AG04450 (cell line): ENCODE measurements at places on chromosomes 5 and 9. TPM values are rescaled to one million over a fixed set of nuclear protein-coding genes. Genes with fewer than 3 reads are reported as not detected.

DNA sequence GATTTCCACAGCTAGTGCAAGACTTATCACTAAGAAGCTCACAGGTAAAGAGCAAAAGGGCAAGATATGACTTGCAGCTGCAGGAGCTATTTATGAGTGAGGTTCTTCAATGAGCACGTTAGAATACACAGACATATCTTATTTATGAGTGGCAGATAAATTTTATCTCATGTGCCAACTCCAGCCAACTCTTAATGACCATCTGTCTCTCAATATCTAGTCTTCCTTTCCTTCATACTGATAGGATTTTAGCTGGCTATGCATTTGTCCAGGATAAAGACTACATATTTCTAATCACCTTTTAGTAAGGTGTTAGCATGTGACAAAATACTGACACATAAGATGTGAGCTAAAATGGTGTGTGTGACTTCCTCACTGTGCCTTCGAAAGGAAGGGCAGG lies 304.5 kb downstream of the TRPM3 start:
- DNase-seq, result no peak

- DNase-seq, result no peak
Measured at GRCh38 chr5:148466236-148466580, 82.5 kb downstream of the FBXO38 start.

- DNase-seq, result no peak
Measured at GRCh38 chr5:14054965-14055963, 87.9 kb upstream of the TRIO start.

DNA sequence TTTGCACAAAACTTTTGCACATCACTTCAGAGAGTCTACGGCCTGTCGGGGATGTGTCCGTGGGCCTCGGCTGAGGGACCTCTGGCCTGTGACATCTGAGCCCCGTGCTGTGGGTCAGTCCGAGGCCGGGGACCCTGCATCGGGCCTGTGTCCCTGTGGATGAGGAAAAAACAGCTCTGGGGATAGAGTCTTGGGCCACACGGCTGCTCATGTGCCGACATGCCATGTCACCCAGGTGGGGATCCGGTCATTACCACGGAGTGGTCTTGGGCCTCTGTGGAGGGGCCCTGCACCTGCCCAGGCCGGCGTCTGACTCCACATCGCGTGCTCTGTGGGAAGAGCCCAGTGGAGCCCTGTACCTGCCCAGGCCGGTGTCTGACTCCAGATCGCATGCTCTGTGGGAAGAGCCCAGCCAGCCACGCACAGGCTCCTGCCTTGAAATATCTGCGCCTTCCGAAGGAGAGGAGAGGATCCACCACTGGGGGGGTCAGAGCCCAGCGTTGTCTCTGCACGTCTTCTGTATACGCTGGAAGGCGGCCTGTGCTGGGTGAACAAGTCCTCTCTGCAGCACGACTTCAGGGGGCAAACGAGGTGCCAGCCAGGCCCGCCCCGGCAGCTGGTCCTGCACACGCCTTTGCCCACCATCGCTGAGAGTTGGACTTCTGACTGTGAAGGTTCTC lies 27.5 kb upstream of the IRX4 start:
- DNase-seq, result no peak

- peak; percentile 18 for DNase-seq
Measured at GRCh38 chr5:169350016-169350415, 49.1 kb upstream of the SLIT3 start.

- DNase-seq, result no peak
Measured at GRCh38 chr5:80905405-80905804, 54.8 kb upstream of the RASGRF2 start.

DNA sequence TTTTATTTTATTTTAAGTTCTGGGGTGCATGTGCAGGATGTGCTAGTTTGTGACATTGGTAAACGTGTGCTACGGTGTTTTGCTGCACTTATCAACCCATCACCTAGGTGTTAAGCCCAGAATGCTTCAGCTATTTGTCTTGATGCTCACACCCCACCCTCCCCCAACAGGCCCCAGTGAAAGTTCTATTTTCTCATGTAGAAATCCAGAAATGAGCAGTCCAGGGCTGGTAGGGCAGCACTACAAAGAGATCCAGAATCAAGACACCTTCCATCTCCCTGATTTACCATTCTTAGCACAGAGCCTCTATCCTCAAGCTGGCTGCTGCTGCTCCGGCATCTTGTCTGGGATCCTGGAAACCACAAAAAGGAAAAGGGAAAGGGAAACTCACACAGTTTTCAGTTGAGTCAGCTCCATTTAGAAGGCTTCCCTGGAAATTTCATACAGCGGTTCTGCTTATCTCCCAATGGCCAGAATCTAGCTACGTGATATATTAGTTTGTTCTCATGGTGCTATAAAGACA lies 85.4 kb upstream of the SMARCA2 start:
- no peak for DNase-seq

GRCh38 chr9:83299094-83299493 lies 236.2 kb upstream of the RASEF start:
- no peak for DNase-seq

- DNase-seq, result no peak
Measured at GRCh38 chr9:135309763-135310125, 169.8 kb upstream of the PPP1R26 start.

DNA sequence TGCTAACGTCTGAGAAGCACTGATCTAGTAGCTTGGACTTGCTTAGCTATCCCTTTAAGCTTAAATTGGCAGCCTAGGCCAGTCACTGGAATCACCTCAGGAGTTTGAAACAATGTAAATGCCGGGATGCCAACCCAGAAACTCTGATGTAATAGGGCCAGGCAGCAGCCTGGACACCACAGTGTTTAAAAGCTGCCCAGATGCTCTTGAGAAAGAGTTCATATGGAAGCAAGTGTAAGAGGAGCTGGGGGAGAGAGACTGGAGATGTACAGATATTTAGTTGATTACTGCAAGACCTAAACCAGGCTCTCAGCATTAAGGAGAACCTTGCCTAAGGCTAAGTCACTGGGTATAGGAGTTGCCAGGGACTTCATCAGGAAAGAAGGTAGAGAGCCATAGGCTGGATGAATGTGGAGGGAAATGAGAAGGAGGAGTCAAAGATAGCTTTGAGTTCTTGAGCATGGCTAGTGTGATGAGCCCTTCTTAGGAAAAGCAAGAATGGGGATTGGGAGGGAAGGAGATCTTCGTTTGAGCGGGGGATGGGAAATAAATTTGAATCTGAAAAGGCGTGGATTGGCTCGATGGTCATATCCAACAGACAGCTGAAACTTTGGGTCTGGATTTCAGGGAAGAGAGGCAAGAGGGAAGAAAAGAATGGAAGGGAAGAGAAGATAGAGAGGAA lies 392.9 kb upstream of the WWC1 start:
- no peak for DNase-seq

DNA sequence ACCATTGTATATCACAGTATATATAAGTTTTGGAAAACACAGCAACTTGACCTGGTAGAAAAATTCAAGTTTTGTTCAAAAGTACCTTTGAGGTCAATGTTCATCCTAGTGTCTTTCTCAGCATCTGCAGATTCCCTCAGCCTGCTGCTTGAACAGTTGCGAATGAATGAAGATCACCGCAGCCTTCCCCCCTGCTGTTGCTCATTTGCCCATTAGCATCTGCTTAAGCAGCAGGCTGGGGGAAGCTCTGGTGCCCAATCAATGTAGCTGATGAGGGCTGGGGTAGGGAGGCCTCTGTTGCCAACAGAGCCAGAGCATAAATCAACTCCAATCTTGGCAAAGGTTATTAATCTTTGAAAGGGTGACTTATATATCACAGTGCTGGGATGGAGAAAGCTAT lies 586.5 kb upstream of the PTPRD start:
- no peak for DNase-seq

DNA sequence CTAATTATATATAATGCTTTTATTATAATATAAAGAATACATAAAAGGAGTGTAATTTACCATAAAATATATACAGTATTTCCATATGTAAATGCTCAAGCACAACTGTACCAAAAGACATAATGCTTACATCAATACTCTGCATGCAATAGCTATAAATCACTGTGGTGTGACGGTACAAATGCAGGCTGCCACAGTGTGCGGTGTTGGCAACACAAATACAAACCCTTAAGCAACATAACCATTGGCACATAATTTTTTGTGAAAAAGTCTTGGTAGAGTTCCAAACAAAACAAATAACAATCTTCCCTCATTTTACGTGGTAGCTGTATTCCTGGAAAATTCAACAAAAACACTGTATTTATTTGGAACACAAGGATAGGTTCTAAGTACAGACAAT lies 1.9 kb upstream of the SHISAL2B start:
- no peak for DNase-seq

DNA sequence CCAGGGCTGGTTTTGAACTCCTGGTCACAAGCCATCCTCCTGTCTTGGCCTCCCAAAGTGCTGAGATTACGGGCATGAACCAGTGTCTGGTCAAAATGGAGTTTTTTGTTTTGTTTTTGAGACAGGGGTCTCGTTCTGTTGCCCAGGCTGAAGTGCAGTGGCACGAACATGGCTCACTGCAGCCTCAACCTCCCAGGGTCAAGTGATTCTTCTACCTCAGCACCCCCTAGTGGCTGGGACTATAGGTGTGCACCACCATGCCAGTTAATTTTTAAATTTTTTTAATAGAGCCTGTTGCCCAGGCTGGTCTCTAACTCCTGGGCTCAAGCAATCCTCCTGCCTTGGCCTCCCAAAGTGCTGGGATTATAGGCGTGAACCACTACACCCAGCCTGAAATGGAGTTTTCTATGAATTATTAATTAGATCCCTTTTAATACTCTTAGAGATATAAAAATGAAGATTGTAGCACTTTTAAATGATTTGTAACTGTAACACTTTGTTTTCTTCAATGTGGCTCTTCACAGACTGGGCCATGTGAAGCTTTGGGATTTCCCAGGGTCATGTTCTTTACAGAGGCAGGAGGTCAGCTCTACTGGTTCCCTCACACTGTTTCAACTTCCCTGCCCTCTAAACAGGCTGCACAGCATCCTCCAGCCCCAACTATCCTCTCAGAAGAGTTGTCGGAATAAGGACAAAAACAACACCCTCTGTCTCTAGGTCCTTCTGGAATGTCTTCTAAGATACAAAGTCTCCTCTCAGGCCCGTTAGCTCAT lies 32.7 kb upstream of the SPARC start:
- DNase-seq, result no peak

- no peak for DNase-seq
Measured at GRCh38 chr5:55601204-55601618, 66.4 kb upstream of the PLPP1 start.

DNA sequence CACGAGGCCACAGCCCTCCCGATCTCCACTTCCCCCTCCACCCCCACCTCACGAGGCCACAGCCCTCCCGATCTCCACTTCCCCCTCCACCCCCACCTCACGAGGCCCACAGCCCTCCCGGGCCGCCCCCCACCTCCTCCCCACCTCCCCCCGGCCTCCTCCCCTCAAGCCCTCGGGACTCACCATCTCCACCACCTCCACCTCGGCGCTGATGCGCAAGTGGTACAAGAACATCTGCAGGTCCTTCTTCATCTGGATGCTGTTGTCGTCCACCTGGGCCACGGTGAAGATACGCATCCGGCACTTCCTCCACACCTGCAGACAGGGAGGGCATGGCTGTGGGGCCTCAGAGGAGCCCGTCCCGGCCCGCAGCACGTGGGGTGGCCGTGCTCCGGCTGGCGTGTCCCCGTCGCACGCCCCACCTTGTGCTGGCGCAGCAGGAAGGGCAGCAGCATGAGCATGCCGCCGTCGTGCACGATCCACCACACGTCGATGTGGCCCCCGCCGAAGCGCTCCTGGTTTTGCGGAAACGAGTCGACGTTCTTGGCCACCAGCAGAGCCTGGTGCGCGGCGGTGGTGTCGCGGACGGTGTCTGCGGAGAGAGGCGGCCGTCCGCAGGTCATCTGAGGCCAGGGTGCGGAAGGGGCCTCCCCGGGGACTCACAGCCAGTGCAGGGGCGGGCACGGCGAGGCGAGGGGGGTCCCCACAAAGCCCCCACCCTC lies 48.0 kb downstream of the SLC12A7 start:
- no peak for DNase-seq

- DNase-seq, result no peak
Measured at GRCh38 chr5:41896230-41896629, 7.9 kb upstream of the RIMOC1 start.

DNA sequence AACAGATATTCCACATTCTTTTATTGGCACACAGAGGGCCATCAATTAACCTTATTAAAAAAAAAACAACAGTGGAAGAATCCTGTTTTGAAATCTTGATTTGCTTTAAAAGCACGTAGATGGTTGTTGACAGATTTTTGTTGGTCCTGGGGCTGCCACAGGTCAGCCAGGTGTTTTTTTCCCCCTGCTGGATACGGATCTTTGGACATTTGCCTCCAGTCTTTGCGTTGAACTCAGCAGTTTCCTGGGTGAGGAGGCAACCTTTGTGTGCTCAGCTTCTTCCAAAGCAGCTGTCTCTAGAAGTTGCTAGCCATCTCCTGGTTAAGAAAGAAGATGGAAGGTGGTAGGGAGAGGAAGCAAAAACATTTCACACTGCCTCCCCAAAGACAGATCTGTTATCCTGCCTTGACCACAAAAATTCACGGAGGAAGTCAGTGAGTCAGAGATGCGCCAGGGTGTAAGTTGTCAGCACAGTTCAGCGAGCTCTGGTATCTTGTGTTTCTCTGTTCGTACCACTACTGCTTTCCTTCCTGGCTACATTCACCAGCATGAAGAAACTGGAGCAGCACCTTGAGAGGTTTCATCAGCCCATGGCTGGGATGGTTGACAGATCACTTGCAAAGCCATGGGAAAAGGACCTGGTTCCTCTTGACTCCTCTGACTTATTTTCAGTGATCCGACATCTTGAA lies 207.3 kb downstream of the ARHGAP26 start:
- DNase-seq, result peak; percentile 83

DNA sequence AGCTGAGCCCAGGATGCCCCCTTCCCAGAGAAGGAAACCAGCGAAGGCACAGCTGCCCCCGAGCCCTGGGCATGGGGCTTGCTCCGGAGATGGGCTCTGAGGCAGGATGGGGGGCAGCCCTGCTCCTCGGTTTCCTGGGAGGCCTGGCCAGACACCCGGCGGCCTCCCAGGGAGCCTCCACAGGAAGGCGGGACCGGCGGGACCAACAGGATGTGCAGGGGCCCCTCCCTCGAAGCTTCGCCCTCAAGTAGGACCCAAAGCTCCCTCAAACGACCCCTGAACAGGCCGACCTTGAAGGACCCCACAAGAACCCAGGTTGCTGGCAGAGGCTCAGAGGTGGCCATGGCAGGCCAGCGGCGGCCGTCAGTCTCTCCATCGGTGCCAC lies 11.7 kb downstream of the EXD3 start:
- DNase-seq, result no peak

DNA sequence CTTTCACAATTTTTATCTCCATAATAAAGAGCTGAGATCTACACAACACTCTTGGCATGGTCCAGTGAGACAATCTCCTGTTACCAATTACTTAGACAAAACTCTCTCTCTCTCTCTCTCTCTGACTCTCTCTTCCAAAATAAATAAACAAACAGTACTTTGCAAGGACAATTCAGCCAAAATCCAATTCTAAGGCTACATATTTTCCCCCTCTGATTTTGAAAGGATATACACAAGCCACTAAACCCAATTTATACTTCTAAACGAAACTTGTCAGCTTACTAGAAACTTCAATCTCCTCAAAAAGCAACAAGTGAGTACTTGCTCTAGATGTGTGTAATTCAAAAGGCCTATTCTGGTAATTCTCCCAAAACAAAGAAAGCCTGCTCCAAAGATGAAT lies 26.3 kb upstream of the TNPO1 start:
- DNase-seq, result no peak

Gene PCDHB11
- 0.16 and 0.25 TPM in 2 replicates for polyA plus RNA-seq

Gene PCDHAC2
- not detected in 2 replicates for polyA plus RNA-seq

Gene PCDHA1
- polyA plus RNA-seq, result 0.06 and 0.09 TPM in 2 replicates

Gene SPATA9
- polyA plus RNA-seq, result 1.8 and 2.4 TPM in 2 replicates

Gene RNF183
- not detected in 2 replicates for polyA plus RNA-seq

Gene AGXT2
- polyA plus RNA-seq, result not detected in 2 replicates

Gene HMCN2
- under 0.01 and 0.01 TPM in 2 replicates for polyA plus RNA-seq

Gene EGFLAM
- polyA plus RNA-seq, result 16.4 and 20.1 TPM in 2 replicates

Gene HAVCR2
- polyA plus RNA-seq, result not detected in 2 replicates
